ENCODE measurements at places on chromosomes 7 and 10.

DNA sequence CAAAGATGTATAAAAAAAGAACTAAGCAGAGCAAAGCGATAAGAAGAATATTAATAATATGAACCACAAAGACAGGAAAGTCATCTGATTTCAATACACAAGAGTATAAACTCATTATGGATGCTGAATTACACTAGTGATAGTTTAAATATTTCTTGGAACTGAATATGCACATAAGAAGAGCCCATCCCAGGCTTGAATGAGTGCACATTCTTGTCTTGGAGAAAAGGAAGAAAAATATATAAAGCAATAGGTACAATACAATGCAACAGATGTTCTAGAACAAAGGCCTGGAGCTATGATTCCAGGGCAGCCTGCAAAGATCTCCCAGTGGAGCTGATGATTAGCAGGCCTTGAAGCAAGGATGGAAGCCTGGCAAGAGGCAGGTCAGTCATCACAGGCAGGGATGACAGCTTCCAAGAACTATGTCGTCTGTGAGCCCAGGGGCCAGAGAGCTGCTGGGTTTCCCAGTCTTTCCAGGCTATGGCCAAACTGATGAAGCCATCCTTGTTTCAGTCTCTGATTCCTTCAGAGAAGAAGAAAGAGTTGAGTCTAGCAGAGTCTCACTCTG is 277.6 kb downstream of the KCNMA1 start:
- DNase-seq = no peak

GRCh38 chr7:114156178-114156577 is 237.4 kb upstream of the PPP1R3A start:
- no peak for DNase-seq

DNA sequence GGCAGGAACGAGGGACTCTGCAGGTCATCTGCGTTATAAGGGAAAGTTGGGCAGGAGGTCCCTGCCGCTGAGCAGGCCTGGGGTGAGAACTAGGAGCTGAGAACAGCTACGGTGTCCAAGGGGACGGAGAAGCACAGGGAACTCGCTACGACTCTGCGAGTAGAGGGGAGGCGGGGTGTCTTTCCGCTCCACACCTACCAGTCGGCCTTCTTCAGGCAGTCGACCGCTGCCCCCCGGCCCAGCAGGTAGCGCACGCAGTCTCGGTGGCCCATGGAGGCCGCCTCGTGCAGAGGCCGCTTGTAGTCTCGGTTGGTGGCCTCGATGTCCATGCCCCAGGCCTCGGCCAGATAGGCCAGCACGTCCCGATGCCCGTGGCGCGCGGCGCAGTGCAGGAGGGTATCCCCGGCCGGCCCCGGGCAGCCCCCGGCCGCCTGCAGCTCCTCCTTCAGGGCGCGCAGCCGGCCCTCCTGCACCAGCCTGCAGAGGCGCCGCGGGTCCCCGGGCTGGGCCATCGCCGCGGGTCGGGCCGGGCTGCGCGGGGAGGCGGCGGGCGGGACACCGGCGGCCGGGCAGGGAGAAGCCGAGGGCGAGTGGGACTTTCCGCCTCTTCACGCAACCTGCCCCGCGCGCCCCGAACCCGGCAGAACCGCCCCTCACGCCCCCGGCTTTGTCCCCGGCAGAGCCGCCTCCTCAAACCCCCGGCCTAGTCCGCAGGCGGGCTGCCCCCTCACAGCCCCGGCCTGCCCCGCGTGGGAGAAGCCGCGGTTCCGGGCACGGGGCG is 660 bp downstream of the ANKRD16 start:
- DNase-seq = no peak

DNA sequence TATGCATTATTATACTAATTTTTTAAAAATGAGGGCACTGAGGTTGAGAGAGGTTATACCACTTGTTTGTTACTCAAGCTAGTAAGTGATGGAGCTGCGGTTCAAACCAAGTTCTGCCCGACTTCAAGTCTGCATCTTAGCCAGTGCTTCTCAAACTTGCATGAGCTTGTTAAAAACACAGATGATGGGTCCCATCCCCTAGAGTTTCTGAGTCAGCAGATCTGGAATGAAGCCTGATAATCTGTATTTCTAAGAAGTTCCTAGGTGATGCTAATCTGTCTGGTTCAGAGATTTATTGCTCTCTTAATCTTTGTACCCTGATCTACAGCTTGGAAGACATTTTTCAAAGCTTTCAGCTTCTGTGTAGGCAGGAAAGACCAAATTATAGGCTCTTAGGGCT is 67.7 kb upstream of the CC2D2B start:
- DNase-seq = no peak

DNA sequence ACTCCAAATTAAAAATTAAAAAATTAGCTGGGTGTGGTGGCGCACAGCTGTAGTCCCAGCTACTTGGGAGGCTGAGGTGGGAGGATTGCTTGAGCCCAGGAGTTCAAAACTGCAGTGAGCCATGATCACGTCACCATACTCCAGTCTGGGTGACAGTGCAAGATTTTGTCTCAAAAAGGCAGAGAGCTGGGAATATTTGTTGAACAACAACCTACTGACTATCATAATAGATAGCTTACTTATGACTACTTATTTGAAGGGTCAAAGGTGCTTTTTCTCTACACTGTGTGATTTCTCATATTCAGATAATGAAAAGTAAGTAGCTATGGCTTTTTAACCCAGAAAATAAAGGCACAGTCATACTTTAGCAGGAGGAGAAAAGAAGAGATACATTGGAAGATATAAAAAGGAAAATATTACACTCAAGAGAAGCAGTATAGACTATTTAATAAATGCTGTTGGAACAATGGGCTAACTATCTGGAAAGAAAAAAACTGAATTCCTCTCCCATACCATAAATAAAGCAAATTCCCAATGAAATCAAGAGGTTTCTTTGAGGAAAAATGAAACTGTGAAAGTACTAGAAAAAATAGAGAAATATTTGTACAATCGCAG is 6.7 kb downstream of the GSDME start:
- DNase-seq = no peak

DNA sequence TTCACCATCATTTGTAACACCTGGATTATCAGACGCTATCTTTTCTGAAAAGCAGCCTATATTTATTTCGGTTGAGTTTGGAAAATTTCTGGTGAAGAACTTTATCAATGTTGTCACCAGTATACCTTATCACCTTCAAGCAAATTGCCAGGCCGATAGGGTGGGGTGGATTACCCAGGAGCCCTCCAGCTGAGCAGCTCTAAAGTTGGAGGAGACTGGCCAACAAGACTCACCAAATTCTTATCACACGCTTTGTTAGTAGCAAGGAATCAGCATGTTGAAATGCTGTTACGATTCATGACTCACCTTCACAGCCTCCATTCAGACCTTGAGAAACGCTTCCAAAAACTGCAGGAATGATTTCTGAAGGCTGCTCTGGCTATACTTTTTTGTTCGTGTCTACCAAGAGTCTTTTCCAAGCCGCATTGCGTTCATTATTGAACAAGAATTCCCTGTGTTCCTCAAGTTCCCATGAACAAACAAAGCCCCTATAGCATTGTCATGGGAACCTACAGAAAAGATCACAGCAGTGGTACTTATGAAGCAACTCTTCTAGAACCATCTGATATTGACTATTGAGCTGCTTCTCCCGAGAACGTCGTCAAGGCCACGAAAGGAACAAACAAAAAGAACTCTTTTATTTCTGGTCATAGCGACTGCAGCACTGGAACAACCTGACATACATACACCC is 291.4 kb downstream of the SFMBT2 start:
- DNase-seq = no peak

DNA sequence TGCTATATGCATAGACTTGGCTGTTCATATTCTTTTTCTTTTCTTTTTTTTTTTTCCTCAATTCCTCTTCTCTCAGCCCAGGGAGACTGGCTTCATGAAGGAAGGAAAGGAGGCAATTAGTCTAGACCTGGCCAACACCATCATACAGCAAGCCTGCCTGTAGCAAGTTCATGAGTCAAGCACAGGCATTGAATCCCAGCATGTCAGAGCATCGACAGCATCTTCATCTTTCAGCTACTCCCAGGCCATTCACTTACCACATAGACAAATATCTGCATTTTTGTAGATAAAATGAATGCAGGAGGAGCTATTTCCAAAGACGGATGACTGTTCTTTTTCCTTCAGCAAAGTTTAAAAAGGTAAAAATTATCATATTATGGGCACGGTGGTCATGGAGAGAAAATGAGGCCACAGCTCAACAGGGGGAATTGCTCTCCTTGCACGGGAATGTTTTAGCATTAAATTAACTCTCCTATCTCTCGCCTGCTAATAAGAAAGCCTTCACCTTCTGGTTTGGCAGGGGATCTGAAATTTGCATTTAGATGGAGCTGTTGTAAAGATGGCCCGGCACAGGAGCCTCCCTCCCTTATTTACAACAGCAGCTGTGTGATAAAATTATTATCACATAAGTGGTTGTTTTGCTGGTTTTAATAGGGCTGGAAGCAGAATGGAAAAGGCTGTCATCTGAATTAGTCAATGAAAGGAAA is 626.5 kb upstream of the AUTS2 start:
- DNase-seq = no peak

- no peak for DNase-seq
These were observed 86.6 kb downstream of the AHCYL2 start for GRCh38 chr7:129311429-129311828.

- no peak for DNase-seq
These were observed 11.8 kb downstream of the CPED1 start for GRCh38 chr7:121000081-121000983.

- no peak for DNase-seq
These were observed 118.5 kb downstream of the RAB18 start for GRCh38 chr10:27622596-27622995.

GRCh38 chr10:36066850-36067249 is 424.8 kb upstream of the FZD8 start:
- no peak for DNase-seq

- DNase-seq = no peak
These were observed 3.3 kb downstream of the ZC3HC1 start for GRCh38 chr7:130047831-130048230.

GRCh38 chr10:95821720-95822119 is 65.8 kb downstream of the ENTPD1 start:
- no peak for DNase-seq

DNA sequence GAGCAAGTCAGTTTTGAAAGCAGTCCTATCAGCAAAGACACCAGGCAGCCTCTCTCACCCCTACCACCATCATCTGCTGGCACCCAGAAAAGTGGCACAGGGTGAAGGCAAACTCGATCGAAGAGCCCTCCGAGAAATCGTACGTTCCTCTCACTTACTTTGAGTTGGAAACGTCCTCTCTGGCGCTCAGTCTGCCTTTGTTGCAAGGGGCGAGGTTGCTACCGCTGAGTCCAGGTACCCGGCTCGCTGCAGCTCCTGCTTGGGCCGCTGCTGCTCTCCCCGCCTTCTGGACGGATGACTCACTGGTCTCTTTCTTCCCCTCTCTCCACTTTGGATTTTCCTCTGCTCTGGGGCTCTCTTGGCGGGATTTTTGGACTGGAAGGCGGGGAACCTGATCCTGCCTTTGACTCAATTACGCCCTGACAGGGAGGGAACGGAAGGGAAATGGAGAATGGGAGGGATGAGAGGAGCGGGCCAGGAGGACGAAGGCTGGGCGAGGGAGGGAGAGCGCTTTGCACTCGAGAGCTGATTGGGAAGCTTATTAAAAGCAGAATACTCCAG is at the start of gene PTN:
Gene PTN (minus strand): TSS at position 453 of the 561 bp plus-strand sequence. CDS start 88,760 bp downstream, outside the sequence.
- DNase-seq = no peak

- no peak for DNase-seq
These were observed 3.5 kb downstream of the DMTF1 start for GRCh38 chr7:87155788-87156187.

DNA sequence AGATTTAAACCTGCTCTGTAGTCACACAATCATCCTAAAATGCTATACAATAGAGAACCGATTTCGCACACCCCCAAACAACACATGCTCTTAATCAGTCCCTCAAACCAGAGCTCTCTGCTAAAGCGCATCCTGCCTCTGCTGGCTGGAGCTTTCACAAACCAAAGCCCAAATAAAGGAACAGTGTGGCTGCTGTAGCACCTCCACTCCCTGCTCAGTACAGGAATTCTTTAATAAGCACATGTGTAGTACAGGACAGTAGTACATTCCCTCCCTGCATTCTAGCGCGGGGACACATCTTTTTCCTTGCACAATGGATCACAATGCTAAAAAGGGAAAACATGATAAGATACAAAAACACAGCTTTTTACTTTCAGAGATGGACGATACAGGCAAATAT is 684.6 kb downstream of the MAGI2 start:
- DNase-seq = no peak

DNA sequence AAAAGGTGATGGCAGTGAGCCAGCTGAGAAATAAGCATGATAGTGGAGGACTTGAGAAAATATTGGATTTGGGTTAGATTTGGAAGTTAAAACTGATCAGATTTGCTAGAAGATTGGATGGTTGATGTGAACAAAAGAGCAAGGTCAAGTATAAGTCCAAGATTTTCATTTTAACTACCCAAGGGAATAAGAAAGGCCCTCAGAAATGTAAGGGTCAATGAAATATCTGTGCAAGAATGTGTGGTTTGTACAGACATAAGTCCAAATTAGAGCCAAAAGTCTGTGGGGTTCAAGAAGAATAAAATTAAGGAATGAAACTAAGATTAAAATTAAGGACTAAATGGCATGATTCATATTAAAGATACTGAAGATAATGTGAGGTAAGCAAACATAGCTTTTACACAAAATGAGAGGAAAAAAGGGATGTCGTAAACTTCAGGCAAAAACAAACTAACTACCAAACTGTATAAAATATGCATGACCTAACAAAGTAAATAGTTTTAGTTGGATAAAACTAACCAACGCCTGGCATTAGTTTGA is 78.4 kb upstream of the CACNA2D1 start:
- no peak for DNase-seq

GRCh38 chr7:87918740-87919139 is 15.3 kb upstream of the ADAM22 start:
- DNase-seq = no peak

GRCh38 chr7:50828116-50828515 is 45.4 kb upstream of the GRB10 start:
- DNase-seq = no peak

- DNase-seq = no peak
These were observed 34.4 kb downstream of the PITRM1 start for GRCh38 chr10:3137958-3138726.

DNA sequence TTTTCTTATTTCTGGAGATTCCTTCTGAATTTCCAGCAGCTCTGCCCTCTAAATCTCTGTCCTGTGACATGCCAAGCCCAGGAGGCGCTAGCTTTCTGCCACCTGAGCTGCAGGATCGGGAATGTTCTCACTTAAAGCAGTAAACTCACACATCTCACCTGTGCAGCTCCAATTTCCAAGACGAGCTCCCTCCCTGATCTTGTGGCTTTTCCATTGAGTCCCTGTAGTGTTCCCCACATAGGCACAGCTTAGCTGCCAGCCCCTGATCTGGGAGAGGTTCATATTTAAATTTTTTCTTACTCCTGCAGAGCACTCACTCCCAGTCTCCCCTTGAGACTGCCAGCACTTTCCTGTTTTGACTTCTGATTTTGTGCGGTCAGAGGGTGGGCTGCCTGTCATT is 479.3 kb downstream of the GLRX3 start:
- DNase-seq = no peak

- no peak for DNase-seq
These were observed 182.4 kb downstream of the ARHGAP21 start for GRCh38 chr10:24541239-24541753.

GRCh38 chr7:116159711-116160110 is 50.6 kb upstream of the TES start:
- no peak for DNase-seq

GRCh38 chr7:28815369-28815927 is 142.7 kb downstream of the TRIL start:
- no peak for DNase-seq
